Esophagus squamous epithelium (tissue), 5 donors: ENCODE measurements at places on chromosomes 11 and 22.
A peak's percentile ranks its signal among the peaks of the same experiment; 100 is the strongest.

DNA sequence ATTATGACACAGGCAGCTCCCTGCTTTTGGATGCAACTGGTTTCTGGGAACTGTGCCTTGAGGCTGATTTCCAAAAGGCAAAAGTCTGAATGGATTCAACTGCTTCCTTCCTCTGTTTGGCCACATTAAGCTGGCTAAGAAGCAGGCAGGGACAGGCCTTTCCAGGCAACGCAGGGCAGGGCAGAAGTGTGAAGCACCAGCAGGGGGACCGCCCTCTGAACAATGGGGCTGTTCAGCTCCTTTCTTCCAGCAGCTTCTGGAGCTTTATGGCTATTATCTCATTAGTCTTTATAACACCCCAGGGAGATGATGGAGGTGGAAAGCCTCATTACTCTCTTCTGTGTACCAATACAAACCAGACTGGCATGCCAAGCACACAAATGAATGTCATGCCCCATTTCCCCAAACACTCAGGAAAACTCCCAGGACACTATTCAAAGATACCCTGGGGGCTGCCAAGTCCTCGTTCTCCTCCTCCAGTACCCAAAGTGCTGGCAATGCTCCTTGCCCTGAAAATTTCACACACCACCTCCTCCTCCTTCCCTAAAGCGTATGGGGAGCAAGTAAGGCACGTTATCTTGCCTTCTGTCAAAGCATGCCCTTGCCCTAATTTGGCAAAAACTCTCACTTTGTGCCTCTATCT, 21.3 kb downstream of the MORC2 start:
- no peak for DNase-seq

DNA sequence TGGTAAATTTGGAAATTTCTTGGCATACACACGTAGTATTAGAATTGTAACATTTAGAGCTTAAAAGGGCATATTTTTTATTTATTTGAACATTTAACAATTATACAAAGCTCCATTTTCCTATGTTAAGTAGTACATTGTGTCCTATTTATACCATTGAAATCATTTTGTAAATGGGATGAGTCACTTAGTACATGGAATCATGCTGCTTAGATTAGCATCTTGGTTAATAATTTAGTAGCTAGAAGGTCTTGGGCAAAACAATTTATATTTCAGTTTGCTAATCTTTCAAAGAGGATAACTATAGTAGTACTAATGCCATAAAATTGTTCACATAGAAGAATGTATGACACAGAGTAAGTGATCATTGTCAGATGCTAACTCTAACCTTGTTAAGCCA, 450.1 kb upstream of the LUZP2 start:
- DNase-seq = no peak

DNA sequence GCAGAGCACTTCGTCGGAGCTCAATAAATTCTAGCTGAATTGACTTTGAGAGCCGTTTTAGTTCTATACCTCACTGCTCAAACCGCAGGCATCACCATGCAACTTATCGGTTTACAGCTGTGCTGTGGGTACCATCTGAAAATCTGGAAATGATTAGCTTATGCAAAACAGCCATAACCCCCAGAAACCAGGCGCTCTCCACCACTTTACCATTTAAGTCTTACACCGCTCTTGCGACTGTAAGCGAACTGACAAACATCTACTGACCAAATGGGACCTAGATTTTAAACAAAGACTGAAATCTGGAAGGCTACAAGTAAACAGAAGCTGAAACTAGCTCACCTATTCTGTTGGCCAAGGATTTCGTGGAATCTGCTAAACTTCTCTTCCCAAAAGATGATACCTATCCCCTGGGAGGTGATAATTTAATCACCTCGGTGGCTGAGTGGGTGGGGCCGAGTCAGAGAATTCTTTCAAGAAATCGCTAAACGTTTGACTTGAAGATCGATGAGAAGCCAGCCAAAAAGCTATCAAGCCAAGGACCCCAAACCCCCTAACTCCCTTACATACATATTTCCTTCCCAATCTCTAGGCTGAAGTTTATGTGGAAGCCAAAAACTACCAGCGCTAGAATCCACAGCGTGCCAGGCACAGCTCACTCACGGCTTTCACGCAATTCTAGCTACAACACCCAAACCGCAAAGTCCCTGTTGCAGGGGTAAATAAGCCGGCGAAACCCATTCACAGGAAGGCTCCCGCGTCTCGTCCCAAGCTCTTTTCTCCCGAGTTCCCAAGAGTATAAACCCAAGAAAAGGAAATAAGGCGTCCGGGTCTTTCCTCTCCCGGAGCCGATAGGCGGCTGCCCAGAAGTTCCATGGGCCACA, 644 bp downstream of the SPTY2D1 start:
- no peak for DNase-seq

DNA sequence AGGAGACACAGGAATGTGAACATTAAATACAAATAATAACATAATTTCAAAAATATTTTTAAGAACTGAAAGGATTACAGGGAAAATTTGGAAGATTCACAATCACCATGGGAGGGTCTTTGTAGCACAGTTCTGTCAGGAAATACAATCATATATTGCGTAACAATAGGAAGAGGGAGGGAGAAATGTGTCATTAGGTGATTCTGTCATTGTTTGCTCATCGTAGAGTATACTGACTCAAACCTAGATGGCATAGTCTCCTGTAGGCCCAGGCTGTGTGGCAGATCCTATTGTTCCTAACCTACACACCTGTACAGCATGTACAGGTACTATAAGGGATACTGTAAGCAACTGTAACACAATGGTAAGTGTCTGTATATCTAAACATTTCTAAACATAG, 330.4 kb downstream of the BRD1 start:
- no peak for DNase-seq

DNA sequence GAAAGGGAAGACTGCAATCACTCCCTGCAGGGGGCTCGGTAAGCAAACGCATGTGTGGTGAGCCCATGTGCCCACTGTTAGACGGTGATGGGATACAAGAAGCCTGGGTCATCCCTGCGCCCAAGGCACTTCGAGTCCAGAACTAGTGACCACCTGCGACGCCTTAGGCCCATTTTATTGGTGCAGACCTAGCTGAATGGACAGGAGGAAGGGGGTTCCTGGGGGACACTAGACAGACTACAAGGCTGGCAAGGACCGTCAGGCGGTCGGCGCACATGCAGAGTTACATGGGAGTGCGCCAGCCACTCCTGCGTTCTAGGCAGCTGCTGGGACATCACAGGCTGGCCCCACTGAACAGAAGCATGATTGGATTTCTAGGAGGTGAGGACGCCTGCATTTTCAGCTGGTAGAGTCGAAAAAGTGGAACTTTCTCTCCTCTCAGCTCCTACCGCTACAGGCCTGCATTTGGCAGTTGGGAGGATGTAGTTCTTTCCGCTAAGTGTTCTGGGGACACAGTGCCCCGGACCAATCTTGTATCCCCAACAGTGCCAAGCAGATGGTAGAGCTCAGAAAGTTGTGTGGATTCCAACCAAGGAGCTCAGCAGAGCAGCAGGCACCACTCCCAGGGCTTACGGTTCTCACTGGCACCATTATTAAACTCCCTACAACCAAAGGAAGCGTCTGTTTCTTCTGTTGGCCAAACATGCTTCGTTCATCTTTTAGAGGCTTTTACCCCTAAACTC, 35.7 kb downstream of the BID start:
- DNase-seq = no peak

- DNase-seq = no peak
These were observed 61.8 kb upstream of the CLNS1A start for GRCh38 chr11:77699425-77699824.

- DNase-seq = no peak
These were observed 57.6 kb downstream of the KREMEN1 start for GRCh38 chr22:29130476-29130875.

- DNase-seq = no peak
These were observed 44.0 kb downstream of the PPP6R3 start for GRCh38 chr11:68504432-68505066.

- no peak for DNase-seq
These were observed 23.5 kb upstream of the TMEM123 start for GRCh38 chr11:102476069-102476468.

DNA sequence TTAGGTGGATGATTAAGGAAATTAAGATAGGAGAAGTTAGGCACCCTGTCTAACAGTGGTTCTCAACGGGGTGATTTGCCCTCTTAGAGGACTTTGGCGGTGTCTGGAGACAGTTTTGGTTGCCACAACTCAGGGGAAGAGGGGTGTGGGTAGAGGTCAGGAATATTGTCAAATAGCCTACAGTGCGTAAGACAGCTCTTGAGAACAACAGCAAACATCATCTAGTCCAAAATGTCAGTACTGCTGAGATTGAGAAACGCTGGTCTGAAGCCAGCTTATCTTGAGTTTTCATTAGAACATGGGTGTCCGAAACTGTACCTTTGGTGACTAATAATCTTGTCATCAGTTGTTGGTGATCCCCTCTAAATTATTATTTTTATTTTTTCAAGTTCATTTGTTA, 38.4 kb downstream of the CECR2 start:
- no peak for DNase-seq

GRCh38 chr11:66609721-66610617, 6.5 kb upstream of the RBM14 start:
- DNase-seq = no peak

GRCh38 chr11:114368918-114369680, 31.2 kb downstream of the C11orf71 start:
- DNase-seq = no peak

DNA sequence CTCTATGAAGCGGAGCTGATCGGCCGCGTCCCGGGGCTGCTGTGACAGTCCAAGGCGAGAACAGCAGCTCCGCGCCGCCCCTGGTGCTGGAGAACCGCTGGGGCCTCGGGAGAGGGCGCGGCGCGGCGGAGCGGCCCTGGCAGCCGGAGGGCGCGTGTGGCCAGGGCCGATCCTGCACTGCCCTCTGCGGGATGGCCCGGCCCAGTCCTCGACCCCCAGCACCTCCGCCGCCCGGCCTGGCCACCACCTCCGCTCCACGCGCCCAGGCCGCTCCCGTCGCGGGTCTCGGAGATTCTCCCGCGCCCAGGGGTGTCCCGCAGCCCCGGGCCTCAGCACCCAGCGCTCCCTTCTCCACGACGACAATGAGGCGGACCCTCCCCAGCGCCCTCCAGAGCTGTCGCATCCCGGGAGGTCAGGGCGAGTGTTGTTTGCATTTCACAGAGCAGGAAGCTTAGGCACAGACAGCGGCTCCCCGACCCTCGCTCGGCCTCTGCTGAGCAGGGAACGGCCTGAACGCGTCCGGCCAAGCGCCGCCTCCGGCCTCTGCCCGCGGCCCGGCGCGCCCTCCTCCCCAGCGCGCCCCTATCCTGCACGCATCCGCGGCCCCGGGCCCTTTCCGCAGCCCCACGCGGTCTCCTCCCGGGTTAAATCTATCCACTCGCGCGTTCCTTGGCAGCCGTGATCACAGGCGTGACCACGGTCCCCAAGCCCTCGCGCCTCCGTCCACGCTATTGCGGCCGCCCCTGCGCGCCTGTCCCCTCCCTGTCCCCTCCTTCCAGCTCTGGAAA, 109.7 kb downstream of the WNT7B start:
- DNase-seq = no peak

DNA sequence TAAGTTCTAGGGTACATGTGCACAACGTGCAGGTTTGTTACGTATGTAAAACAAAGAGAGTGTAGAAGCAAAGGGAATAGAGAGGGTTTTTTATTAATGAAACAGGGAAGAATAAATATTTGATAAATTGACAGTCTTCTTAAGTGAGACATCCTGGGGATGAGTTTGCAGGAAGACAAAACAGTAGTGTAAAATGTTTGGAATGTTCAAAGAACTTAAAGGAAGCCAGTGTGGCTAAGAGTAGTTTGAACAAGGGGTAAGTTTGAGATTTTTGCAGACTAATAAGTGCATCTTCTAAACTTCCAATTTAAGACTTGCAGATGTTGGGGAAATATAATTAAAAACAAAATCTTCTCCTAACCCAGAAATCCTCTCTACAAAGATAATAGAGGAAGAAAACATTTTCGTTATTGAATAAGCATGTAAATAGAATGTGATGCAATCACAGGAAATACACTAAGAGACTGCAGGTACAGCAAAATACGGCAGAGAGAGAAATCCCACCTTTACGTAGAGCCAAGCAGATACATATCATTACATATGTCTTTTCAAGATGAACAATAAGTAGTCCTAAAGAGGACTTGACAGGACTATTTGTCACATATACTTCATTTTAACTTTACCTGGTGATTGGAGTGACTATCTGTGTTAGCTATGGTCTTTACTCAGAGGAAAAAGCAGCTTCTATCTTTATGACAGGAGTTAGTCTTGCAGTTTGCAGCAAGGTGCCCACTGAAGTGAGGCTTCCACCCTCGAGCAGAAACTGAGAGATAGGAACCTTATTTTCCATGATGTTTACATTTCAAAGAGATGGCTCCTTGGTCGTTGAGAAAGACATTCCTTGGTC, 402.1 kb downstream of the CNTN5 start:
- DNase-seq = no peak

DNA sequence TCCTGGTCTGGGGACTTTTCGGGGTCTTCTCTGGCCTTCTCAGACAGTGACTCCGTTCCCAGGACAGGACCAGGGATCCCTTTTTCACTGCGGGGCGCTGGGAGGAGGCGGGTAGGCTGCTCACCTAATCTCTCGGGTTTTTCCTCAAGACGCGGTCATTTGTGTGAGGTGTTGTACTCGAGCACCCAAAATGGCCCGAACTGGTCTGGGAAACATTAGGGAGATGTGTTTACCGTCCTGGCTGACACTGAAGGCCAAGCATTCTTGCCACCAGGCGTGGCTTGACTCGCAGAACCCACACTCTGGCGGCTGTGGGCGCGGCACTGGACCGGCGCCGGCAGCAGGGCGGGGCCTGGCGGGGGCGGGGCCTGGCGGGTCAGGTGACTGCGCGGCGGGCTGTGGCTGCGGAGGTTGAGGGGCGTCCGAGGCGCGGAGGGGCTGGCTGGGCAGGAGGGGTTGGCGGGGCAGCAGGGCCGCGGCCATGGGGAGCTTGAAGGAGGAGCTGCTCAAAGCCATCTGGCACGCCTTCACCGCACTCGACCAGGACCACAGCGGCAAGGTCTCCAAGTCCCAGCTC, at the start of gene SWAP70:
Gene SWAP70 (plus strand): TSS at position 379 of the 577 bp plus-strand sequence. CDS start 103 bp downstream, at position 482.
- DNase-seq = peak; percentile 67

- no peak for DNase-seq
These were observed 75.4 kb downstream of the TRIM29 start for GRCh38 chr11:120062561-120062930.

DNA sequence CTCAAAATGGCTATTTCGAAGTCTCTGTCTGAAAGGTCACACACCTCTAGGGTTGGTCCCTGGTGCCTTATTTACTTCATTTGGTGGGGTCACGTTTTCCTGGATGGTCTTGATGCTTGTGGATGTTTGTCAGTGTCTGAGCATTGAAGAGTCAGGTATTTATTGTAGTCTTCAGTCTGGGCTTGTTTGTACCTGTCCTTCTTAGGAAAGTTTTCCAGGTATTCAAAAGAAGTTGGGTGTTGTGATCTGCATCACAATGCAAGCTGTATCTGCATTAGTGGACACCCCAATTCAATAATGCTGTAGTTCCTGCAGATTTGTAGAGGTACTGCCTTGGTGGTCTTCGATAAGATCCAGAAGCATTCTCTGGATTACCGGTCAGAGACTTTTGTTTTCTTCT, 63.5 kb upstream of the TP53AIP1 start:
- DNase-seq = no peak
